ENCODE measurements at places on chromosomes 6 and 20.

- DNase-seq: no peak
Measured at GRCh38 chr6:114955363-114955762, 612.5 kb upstream of the HS3ST5 start.

DNA sequence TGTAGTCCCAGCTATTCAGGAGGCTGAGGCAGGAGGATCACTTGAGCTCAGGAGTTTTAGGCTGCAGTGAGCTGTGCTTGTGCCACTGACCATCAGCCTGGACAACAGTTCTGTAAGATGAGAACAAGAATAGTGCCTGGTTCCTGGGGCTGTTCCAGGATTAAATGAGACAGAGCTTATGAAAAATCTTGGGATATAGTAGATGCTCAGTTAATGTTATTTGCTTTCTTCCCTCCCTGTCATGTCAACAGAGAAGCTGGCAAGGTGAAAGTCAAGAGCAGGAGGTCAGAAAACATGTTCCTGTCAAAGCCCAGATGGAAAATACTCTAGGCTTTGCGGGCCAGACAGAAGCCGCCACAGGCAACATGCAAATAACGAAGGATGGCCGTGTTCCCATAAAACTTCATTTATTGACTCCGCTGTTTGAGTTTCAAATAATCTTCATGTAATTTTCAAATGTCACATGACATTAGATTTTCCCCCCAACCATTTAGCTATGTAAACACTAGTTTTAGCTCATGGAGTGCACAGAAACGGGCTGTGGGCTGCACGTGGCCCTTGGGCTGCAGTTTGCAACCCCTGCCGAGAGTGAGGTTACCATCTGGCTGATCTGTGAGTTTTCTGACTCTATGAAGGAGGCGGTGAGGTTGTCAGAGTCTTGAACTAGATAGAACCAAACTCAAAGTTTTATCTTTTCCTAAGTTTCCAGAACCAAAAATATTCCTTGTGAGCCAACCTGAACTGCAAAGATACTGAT, 63.4 kb upstream of the PMEPA1 start:
- no peak for DNase-seq

- peak; percentile 79 for DNase-seq
Measured at GRCh38 chr20:17662333-17663039, 19.6 kb downstream of the RRBP1 start.

DNA sequence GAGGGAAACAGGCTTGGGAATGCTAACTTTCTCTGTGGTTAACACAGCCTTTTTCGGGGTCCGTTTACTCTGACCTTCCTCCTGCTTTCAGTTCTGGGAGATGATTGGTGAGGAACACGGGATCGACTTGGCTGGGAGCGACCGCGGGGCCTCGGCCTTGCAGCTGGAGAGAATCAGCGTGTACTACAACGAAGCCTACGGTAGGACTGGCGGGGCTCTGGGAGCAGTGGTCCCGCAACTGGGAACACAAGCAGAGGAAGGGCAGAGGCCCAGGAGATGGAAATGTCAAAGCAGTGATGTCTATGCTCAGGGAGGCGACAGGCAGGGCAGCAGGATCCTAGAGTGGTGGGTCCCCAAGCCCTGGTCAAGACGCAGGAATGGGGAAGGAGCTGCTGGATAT, 3.5 kb downstream of the TUBB1 start:
- no peak for DNase-seq

DNA sequence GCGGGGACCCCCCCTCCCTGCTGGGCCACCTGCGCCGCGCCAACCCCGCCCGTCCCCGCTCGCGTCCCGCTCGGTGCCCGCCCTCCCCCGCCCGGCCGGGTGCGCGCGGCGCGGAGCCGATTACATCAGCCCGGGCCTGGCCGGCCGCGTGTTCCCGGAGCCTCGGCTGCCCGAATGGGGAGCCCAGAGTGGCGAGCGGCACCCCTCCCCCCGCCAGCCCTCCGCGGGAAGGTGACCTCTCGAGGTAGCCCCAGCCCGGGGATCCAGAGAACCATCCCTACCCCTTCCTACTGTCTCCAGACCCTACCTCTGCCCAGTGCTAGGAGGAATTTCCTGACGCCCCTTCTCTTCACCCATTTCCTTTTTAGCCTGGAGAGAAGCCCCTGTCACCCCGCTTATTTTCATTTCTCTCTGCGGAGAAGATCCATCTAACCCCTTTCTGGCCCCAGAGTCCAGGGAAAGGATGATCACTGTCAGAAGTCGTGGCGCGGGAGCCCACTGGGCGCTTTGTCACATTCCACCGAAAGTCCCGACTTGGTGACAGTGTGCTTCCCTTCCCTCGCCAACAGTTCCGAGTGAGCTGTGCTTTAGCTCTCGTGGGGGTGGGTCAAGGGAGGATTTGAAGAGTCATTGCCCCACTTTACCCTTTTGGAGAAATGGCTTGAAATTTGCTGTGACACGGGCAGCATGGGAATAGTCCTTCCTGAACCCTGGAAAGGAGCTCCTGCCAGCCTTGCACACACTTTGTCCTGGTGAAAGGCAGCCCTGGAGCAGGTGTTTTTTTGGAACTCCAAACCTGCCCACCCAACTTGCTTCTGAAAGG, 2.1 kb downstream of the VEGFA start:
- peak; percentile 80 for DNase-seq

GRCh38 chr6:147395158-147395557, 113.3 kb upstream of the SAMD5 start:
- DNase-seq: no peak

GRCh38 chr20:36989797-36990196, 38.3 kb upstream of the SAMHD1 start:
- peak; percentile 76 for DNase-seq

DNA sequence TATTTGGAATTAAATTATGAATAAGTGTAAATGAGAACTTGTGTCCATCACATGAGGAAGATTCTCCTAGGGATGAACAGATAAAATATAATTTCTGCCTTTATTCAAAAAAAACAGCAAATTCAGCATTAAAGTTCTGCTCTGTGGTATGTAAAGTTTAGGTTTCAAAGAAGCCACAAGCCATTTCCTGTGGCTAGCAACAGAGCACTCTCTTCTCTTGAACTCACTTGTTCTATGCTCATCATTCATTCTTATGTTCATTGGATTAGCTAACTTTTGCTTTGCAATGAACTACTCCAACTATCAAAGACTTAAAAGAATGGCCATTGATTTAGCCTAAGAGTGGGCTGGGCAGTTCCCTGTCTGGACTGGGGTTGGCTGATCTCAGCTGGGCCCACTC, 20.8 kb upstream of the SNRPB2 start:
- no peak for DNase-seq

- DNase-seq: no peak
Measured at GRCh38 chr6:155310596-155310995, 3.7 kb downstream of the TFB1M start.

DNA sequence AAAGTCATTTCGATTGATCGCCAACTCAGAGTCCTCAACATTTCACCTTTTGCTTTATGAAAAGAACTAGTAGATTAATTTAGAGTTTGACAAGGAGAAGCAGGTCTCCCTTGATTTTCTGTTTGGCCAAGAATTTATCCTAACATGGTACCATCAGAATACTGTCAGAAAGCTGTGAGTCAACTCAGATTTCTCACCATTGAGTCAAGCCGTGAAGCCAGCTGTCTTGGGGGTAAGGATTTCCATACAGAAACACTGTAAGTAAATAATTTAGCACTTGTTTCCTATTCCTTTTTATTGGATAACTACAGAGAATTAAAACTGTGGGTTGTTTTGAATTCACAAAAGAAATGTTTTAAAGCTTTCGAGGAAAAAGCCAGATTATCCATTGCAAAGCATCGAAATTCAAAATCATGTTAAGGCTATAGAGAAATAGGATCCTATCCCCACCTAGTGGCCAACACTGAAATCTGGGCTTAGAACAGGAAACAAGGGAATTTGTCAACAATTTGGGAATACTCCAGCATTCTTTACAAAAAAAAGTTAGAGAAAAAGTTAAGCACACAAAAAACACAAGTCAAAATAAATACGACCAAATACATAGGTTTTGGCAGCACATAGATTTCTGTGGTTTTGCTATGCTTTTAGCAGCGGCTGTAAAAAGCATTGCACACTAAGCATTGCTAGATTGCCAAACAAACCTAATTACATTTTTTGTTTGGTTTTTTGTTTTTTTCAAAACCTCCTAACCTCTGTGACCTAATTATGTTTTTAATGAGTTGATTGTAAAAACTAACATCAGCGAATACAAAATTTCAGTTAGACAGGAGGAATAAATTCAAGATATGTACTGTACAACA, 44.2 kb downstream of the COL11A2 start:
- peak; percentile 72 for DNase-seq

DNA sequence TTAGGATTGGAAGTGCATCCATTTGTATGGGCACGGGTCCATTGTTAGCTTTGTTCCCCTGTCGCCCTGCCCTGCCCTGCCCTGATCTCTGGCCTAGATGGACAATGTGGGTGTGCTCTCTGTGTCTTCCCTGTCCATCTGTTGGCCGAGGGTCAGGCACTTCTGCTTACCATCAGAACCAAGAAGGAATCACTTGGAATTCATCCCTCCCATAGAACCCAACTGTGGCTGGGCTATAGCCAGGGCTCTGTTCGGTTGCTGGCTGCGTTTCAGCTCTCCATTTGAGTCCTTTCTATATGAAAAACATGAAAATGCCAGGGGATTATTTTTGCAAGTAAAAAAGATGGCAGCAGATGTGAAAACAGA, 26.6 kb upstream of the TULP4 start:
- DNase-seq: no peak

- peak; percentile 30 for DNase-seq
Measured at GRCh38 chr6:167165858-167166471, 8.2 kb upstream of the GPR31 start.

DNA sequence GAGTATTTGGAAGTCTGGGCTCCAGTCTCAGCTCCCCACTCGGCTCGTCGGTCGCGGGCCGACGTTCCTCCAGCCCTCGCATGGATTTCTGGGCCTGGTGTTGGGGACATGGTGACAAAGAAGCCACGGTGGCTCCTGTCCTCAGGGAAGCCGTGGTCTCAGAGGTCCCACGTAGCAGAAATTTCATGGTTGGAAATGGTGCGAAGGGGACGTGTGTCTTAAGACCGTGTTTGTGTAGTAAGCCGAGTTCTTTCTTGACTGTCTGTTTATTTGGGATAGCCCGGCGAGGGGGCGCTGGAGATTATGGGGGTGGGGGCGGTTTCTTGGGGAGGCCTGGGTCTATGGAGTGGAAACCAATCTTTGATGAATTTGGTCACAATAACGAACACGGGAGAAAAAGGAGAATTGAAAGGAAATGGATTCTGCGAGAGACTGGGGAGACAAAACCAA, 23.5 kb upstream of the MAP3K7 start:
- no peak for DNase-seq

GRCh38 chr6:170039156-170040114, 251.4 kb downstream of the DLL1 start:
- no peak for DNase-seq

- peak; percentile 72 for DNase-seq
Measured at GRCh38 chr20:57594092-57594951, 25.9 kb downstream of the ZBP1 start.

DNA sequence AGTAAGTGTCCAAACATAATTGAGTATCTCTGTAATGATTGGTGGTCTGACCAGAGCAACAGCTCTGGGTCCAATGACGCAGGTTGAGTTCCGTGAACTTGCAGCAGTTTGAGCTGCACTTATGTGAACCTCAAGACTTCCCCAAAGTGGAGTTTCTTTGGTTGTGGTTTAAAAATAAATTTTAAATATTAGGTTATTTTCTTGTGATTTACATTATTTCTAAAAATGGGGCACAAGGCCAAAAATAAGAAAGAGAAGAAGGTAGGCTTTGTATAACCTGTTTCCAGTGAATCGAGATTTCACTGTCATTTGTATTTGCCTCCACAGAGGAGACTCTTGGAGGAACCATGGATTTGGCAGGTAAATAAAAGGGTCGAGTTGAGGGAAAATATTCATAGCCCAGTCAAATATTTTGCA, 166.4 kb upstream of the ZNF217 start:
- DNase-seq: peak; percentile 63

DNA sequence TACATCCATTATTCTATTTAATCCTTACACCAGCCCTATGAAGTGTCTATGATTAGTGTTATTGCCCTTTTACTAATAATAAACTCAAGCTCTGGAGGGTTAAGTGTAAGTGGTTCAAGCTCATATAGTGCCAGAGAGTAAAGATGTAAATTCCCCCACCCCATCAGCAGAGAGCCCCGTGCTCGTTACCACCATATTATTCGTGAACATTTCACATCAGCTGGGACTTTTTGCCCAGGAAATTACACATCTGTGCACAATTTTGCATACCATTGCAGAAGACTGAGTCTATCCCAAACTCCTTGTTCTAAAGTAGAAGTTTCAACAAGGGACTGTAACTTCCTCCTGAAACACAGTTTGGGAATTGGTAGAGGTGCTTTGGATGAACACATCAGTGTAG, 220.1 kb downstream of the BCAS1 start:
- DNase-seq: no peak

All from suppressor macrophage (primary cell).